ENCODE measurements at places on chromosomes 2 and 18.

DNA sequence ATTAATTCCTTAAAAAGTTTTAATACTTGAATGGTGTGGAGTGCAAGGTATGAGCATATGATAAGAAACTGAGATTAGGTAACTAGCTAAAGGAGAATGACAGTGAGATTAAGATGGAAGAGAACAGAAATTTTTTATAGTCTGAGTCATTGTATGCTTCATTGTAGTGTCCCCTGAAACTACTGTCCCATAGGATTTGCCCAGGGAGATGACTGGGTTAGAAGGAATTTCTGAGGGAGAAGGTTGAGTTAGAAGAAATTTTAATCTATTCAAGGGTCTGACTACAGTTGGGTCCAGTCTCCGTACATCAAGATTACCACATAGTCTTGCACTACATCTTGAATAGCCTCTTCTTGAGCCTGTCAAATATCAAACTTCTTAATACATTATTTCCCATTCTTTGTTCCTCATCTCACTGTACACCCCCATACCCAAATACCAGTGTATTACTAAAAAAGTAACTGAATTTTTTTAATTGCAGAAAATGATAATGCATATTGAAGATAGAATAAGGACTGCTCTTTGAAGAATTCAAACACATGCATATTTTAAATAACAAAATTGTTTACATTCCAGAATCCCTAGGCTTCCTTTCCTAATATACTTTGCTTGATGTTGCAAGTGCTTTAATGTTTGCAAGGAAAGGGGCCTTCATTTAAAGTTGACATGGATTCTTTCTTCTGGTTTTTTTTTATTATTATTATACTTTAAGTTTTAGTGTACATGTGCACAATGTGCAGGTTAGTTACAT is 314.3 kb upstream of the COL3A1 start:
- no peak for DNase-seq

- no peak for DNase-seq
Observed at GRCh38 chr18:49648811-49649210, 87.0 kb downstream of the LIPG start.

DNA sequence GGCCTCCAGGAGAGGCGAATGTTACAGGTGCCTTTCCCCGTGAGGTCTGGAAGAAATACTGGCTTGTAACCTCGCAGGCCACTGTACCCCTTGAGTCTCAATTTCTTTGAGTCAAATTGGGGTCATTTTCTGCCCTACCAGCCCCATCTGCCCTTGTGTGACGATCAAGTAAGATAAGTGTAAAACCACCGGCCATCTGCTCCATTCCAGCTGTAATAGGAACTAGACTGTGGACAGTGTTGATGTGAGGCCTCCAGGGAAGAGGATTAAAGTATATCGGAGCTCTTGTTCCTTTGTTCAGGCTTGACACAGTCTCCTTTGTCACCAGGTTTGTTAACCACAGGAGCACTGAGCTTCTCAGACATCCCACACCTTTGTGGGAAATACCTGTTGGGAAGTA is 65.6 kb downstream of the MRPS9 start:
- no peak for DNase-seq

- no peak for DNase-seq
Observed at GRCh38 chr18:67134911-67135310, 381.6 kb downstream of the DSEL start.

DNA sequence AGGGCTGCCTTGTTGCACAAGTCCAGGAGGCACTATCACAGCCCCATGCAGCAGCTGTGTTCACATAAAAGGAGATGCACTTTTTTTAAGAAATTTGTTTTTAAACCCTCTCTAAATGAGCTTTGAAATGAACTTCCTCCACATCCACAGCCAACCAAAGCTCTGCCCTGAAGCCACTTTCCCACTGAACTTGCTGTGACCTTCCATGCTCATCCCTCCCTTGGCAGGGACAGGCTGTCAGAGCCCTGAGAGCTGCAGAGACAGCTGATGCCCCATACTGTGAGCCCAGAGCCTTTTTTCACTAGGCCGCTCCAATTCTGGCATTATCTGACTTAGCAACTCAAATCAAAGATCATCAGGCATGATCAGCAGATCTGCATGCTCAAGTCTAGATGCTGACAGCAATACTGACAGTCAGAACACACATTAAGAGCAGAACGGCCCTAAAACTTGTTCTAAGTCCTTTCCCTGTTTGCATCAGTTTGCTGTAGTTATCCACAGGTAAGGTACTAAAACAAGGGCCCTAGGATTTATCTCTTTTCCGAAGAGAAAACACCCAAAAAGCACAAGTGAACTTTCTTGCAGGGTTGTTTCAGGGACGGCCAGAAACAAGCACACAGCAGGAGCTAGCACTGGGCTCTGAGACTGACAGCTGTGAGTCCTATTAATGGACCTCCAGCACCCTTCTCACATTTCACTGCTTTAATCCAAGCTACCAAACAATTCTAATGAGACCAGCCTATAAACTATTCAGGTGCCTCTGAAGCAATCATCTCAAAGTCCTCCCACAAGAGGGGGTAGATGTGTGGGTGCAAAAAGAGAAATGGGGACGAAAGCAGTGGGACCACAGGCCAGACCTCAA is 34.9 kb downstream of the RNU4ATAC start:
- peak; percentile 44 for DNase-seq

GRCh38 chr2:146927080-146927711 is 917.6 kb upstream of the ACVR2A start:
- no peak for DNase-seq

- no peak for DNase-seq
Observed at GRCh38 chr2:128664499-128664971, 345.9 kb upstream of the HS6ST1 start.

DNA sequence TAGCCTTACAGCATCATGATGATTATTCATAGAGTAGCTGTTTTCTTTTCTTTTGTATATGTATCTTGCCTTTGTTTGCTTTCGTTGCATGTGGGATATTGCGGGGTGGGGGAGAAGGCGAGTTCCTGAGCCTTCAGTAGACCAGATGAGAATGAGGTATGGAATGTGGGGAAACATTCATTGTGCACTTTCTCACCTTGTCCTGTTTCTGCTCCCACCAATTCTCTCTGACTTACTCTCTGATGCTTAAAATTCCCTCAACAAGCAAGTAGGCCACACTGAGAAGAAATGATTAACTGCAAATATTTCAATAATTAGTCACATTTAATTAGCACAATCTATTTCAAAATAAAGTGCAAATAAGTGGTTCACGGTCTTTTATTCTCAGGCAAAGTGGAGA is 31.0 kb downstream of the GKN2 start:
- DNase-seq = no peak

GRCh38 chr2:119293900-119294299 is 70.3 kb downstream of the STEAP3 start:
- peak; percentile 34 for DNase-seq

GRCh38 chr2:42756150-42756775 is 7.7 kb downstream of the OXER1 start:
- DNase-seq = no peak

GRCh38 chr18:63963615-63964256 is 6.1 kb upstream of the SERPINB8 start:
- DNase-seq = peak; percentile 30

- no peak for DNase-seq
Observed at GRCh38 chr2:172415865-172416183, 11.6 kb upstream of the ITGA6 start.

DNA sequence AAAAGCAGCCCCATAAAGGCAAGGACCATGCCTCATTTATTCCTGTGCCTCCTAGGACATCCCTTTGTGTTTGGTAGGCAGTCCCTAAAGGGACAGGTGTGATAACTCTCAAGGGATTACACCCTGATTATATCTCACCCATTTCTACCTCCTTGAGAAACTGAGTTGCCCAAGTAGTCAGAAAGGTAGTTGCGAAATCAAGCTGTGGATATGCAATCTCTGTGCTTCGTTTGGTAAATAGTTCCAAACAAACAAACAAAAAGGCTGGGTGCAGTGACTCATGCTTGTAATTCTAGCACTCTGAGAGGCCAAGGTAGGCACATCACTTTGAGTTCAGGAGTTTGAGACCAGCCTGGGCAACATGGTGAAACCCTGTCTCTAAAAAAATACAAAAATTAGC is 100.2 kb upstream of the ARL5A start:
- no peak for DNase-seq

DNA sequence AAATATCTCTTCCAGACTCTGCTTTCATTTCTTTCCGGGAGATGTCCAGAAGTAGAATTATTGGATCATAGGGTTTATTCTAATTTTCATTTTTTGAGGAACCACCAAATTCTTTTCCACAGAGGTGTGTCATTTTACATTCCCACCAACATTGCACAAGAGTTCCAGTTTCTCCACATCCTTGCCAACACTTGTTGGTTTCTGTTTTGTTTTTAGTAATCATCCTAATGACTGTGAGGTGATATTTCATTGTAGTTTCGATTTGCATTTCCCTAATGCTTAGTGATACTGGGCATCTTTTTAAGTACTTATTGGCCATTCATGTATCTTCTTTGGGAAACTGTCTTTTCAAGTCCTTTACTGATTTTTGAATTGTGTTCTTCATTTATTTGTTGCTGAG is 513.1 kb downstream of the PARD3B start:
- no peak for DNase-seq

DNA sequence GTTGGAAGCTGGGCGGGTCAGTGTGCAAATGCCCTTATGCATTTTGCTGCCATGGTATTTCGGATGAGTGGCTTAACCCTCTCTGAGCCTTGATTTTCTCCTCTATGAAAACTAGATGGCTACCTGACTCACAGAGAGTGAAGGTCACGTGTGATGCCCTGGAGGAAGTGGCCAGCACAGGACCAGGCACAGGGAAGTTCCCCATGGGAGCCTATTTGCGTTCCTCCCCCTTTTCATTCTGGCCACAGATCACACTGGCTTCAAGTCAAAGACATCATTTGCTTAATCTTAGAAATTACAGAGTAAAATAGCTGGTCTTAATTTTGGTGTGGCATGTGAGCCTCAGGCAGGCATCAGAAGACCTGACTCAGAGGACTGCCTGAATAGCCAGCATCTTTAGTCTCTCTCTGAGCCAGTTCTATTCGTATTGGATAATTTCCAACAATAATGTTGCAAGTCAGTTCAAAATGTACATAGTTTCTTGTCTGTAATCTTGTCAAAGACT is 57.6 kb upstream of the CD302 start:
- DNase-seq = no peak

DNA sequence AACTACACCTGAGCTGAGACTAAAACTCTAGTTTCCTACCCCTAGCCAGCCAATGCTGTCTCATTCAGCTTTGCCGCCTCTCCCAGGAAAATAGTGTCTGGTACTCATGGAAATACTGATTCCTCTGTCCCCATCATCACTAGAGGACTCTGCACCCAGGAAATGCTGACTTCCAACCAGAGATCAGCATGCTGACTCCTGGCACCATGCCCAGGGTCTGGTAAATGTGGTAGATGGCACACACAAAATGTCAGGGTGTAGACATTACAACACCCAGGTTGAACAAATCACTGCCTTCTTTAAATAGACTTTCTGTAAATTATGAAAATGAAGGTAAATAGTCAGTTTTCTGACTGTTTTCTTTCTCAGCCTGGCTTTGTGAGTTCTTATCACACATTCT is 307.3 kb upstream of the CHAC2 start:
- no peak for DNase-seq

GRCh38 chr18:21242780-21243401 is 859 bp downstream of the GREB1L start:
- no peak for DNase-seq

DNA sequence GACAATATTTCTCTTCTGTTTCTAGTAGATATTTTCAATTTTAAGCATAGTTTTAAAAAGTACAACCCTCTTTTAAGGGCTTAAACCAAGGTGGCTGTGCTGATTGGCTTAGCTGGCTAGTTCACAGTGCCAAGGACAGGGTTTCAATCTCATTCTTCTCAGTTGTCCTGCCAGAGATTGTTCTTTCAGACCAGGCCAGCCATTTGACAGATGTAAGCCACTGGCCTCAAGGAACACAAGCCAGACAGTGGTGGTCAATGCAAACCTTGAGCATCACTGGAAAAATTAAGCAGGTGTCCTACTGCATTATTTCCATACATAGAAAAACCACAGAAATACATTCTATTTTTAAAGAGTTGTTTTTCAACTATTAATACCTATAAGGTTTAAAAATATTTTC is 5.9 kb downstream of the RNF103 start:
- no peak for DNase-seq

- DNase-seq = no peak
Observed at GRCh38 chr2:207503234-207503633, 26.5 kb upstream of the CREB1 start.

Data from cerebellum (tissue), 4 donors.